ENCODE measurements at places on chromosomes 5 and 9.

GRCh38 chr5:127229185-127229889 is 61.3 kb upstream of the MEGF10 start:
- DNase-seq, result peak; percentile 69

DNA sequence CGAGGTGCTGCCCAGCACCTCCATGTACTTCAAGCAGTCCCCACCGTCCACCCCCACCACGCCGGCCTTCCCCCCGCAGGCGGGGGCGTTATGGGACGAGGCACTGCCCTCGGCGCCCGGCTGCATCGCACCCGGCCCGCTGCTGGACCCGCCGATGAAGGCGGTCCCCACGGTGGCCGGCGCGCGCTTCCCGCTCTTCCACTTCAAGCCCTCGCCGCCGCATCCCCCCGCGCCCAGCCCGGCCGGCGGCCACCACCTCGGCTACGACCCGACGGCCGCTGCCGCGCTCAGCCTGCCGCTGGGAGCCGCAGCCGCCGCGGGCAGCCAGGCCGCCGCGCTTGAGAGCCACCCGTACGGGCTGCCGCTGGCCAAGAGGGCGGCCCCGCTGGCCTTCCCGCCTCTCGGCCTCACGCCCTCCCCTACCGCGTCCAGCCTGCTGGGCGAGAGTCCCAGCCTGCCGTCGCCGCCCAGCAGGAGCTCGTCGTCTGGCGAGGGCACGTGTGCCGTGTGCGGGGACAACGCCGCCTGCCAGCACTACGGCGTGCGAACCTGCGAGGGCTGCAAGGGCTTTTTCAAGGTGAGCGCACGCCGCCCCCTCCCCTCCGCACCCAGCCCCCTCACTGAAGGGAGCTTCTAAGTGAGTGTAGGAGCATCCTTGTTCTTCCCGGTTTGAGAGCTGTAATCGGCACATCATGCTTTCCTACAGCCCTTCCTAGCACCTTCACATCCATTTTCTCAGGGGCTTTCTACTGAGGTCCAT is 6.9 kb downstream of the NR4A3 start:
- peak; percentile 74 for DNase-seq

DNA sequence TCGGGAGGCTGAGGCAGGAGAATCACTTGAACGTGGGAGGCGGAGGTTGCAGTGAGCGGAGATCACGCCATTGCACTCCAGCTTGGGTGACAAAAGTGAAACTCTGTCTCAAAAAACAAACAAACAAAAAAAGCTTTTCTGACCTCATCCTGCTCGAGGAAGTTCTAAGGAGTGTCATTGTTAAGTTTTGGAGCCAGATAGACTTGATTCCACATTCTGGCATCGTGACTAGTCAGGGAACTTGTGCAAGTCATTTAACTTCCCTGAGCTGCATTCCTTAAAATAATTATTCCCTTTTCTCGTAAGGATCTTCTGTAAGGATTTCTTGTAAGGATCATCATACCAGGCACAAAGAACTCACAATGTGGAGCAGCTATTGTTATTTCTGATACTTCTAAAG is 26.2 kb downstream of the SNX24 start:
- DNase-seq, result no peak

GRCh38 chr5:32042551-32042961 is 131.6 kb downstream of the GOLPH3 start:
- no peak for DNase-seq

GRCh38 chr9:121237916-121238315 is 30.0 kb upstream of the GSN start:
- no peak for DNase-seq

GRCh38 chr9:76796296-76796695 is 32.1 kb downstream of the PCA3 start:
- DNase-seq, result no peak

- DNase-seq, result no peak
Measured at GRCh38 chr5:76277736-76278135, 125.3 kb upstream of the IQGAP2 start.

DNA sequence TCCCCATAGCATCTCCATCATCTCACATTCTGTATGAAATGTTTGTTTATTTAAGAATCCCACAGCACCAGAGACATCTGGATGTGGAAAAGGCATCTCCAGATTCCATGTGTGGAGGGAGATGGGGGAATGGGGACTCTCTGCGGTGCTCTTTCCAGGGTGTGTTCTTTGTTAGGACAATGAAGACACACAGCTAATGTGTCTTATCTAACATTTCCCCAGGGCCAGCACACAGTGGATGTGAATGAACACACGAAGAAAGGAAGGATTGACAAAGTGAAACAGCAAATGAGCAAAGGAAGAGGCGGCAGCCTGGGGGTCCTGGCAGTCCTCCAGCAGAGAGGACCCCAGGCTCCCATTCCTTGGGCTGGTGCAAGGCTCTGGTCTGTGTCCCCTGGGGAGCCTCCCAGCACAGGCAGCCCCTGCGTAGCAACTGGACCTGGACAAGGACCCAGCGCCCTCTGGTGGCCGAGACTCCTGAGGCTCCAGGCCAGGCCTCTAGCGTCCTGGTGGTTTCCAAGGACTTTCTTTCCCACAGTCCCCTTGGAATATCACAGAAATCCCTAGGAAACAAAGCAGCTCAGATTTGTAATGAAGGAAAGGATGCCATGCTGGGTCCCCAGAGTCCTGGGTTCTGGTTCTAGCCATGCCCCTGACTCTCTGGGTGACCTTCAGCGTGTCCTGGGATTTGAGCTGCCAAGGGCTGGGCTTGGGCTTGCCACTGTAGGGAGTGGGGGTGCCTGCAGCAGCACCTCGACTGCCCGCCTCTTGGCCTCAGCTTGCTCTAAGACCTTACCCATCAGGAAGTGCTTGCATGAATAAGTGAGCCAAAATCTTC is 3.5 kb upstream of the PDLIM7 start:
- peak; percentile 94 for DNase-seq

- DNase-seq, result no peak
Measured at GRCh38 chr5:16412556-16412955, 53.0 kb downstream of the ZNF622 start.

DNA sequence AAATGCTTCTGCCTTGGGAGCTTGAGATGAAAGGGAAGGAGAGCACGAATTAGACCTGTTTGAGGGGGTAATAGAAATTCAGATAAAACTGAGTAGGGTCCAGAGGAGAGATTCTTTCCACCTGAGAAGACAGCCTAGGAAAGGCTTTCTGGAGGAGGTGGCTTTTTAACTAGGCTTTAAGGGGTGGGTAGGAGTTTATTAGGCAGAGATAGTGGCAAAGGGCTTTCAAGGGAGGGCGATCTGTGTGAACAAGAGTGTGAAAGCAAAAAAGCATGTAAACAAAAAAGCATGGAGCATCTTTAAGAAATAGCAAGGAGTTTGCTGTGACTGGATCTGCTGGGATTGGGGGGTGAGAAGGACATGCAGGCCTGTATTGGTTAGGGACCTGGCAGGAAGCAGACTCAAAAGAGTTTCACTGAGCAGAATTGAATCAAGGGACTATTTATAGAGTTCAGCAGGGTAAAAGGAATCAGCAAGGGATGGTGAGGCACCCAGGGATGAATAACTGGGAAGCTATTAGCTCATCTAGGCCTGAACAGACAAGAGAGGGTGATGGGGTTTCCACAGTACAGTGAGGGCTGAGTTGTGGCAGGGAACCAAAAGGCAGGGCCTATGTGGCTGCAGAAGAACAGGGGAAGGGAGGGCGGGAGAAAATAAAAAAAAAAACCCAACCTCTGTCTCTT is 18.8 kb downstream of the SLC1A1 start:
- DNase-seq, result no peak

DNA sequence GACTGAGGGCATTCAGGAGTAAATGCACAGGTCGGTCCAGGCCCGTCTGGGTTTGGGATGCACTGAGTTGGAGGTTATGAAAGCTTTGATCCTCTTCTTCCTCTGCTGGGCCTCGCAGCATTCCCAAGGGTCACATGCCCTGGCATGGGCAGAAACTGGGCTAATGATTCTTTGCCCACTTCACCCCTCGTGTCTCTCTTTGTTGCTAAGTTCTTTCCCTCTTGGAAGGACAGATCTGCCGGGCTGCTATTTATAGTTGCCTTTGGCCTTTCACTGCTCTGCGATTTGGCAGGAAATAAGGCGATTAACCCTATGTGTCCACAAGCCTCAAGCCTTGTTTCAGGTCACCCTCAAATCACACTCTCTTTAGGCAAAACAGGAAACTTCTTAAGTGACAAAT is 66.9 kb downstream of the ENTREP1 start:
- no peak for DNase-seq

- no peak for DNase-seq
Measured at GRCh38 chr9:68546596-68547390, 6.1 kb upstream of the TMEM252 start.

- DNase-seq, result no peak
Measured at GRCh38 chr5:88938488-88938887, 55.5 kb upstream of the MEF2C start.

GRCh38 chr5:42720251-42720650 is 36.4 kb upstream of the CCDC152 start:
- DNase-seq, result no peak

DNA sequence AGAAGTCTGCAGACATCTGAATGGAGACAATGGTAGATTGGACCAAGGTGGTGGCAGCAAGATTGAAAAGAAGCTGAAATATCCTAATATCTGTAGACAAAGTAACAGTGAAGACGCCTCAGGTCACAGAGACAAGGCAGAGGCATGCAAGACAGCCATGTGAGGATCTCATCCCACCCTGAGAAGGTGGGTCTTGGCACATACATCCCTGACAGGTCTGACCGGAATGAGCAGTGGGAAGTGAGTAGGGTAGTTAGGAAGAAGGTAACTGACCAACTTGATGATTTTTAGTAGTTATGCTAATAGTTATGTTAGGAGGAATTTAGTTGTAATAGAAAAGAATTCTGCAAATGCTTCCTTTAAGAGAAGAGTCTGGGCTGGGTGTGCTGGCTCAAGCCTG is 229.6 kb downstream of the NDUFS4 start:
- DNase-seq, result no peak

DNA sequence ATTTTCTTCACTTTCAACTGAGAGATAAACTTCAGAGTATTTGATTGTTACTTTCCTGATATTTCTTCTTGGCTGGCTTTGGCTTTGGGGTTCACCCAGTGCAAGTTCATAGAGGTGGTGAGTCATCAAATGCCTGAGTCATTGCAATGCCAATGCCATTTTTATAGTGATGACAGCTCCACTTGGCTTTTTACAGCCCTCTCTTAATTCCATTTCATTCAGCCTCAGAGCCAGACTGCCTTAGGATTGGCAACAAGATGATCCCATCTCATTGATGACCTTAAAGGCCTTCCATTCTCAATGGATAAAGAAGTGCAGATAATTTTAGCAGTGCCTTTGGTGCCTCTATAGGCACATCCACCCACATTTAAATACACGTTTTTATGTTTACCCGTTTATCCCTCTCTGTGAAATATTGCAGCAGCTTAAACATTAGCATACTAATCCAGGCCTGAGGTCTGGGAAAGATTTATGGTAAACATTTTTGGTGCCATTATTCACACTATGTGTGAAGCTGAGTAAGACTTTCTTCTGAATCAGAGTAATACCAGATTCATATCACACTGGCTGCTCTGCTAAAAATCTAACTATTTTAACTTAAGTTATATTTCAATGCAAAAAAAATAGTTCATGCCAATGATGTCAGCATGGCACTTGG is 88.9 kb upstream of the TYRP1 start:
- DNase-seq, result no peak

DNA sequence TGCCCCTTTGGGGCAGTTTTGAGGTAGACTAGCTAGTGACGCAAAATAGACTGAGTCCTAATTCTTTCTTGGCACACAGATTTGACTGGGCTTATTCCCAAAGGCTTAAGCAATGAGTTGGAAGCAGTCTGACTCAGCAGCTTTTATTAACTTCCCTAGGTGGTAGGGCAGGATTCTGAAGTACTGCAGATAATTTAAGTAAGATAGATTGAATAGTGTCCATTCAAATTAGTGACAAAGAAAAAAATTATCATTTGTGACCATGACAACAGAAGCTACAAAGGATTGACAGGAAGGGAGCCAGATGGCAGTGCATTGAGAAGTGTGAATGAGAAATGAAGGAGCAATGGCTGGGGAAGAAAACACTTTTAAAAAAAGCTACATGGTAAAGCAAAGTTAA is 649.4 kb downstream of the CDH9 start:
- no peak for DNase-seq

DNA sequence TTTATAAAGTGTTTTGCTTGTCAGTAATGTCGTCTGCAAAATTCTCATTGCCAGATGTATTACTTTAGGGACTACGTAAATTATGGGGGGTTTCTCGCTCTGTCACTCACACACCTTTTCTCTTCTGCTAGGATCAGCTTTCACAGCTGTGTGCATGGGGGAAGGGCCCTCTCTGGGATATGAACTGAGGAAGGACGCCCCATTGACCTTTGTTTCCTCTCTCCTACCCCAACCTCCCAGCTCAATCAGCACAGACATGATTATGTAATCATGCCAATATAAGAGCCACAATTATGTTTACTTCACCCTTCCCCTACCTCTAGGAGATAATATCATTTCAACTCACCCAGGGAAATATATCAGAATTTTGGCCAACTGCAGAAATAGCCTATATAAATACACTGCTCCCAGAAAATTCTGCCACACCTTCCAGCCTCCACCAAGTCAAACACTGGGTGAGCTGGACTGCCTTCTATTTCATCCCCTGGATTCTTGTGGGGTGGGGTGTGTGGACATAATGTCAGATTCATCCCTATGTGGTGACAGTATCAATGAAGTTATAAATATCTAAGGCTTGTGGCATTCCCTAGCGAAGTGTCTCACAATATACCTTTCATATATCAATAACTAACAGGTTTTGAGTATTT is 12.6 kb upstream of the SEMA5A start:
- no peak for DNase-seq

GRCh38 chr9:37382161-37382981 is 40.1 kb upstream of the GRHPR start:
- DNase-seq, result no peak

DNA sequence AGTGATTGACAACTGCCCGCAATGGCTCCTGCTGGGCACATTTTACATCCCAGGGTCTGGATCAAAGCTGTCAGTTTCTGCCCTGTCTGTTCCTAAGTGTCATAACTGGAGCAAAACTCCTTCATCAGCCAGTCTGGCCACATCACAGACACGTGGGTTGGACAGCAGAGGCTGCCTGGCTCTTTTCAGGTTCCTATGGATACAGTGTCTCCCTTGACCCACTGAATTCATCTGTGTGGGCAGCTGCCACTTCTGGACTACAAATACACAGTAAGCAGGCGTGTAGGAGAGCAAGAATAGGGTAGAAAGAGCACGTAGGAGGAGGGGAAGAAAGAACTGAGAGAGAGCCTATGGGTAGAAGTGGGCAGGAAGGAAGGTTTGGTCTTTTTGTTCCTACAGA is 238.0 kb downstream of the ENC1 start:
- DNase-seq, result no peak

- DNase-seq, result no peak
Measured at GRCh38 chr5:127518319-127518621, 830 bp downstream of the PRRC1 start.

- peak; percentile 28 for DNase-seq
Measured at GRCh38 chr5:179256328-179257175, 88.7 kb downstream of the ADAMTS2 start.

GRCh38 chr5:107134931-107135330 is 535.8 kb downstream of the EFNA5 start:
- DNase-seq, result no peak

GRCh38 chr9:95045751-95046150 is 271.8 kb downstream of the FANCC start:
- peak; percentile 55 for DNase-seq
